KG1 (cell line): ENCODE measurements at places on chromosomes 3 and 15.

DNA sequence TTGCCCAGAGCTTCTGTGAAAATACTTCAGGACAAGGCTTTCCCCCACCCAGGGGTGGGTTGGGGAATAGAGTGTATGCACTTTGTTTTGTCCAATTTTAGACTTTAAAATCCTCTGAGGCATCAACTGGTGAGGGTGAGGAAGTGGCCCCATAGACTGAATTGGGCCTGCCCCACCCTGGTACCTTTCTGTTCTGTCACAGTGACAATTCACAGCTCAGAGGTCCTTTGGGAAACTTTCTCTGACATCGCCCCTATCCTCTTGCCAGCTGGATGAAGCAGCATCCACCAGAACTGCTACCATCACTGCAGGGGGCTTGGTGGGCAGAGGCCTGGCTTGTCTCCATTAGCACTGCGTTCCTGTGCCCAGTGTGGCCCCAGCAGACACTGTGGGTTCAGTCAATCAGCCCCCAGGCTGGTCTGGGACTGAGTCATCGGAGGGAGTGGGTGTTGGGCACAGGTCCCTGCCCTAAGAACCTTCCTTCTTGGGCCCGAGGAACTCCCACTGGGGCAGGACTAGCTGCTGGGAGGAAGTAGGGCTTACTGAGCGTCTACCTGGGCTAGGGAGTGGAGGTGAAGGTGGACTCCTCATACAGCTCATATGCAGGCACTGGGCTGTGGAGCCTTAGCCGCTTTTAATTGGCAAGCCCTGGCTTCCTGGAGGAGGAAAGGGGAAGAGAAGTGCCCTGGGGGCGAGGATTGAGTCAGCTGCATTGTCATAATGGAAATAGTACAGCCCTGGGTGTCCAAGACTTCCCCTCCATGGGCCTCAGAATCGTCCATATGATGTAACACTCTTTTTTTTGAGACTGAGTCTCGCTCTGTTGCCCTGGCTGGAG is 1.5 kb upstream of the PPM1M start:
- DNase-seq = no peak

- no peak for DNase-seq
These were observed 135.1 kb upstream of the HACD2 start for GRCh38 chr3:123719862-123720453.

DNA sequence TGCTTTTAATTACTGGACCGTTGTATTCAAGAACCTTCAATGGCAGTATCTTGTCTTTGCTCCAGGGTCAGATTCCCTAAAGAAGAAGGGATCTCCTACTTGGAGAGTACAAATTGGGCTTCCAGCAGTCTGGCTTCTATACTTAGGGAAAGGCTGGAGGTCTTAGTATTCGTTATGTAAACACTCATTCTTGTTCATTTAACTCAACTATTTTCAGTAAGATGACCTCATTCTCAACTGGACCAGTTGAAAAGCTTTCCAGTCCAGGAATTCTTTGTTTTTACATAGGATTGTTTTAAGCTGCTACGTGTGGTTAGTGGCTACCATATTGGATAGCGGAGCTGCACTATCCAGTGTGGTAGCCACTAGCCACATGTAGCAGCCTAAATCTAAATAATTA is 4.6 kb downstream of the SENP5 start:
- no peak for DNase-seq

- no peak for DNase-seq
These were observed 208.7 kb downstream of the MBNL1 start for GRCh38 chr3:152477422-152477821.

DNA sequence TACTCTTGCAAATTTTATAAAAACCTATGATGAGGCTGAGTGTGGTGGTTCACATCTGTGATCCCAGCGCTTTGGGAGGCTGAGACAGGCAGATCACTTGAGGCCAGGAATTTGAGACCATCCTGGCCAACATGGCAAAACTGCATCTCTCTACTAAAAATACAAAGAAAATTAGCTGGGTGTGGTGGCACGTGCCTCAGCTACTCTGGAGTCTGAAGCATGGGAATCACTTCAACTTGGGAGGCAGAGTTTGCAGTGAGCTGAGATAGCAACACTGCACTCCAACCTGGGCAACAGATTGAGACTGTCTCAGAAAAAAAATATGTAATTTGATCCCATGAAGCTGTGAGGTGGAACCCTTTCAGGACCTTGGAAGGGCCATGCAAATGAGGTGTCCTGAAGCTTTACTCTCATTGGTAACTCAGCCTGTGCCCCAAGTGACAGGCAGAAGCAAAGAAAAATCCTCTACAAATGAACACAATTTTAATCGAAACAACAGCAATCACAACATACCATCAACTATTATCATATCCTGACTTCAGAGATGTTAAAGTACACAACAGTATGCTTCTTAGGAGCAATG is 84.6 kb upstream of the CDV3 start:
- DNase-seq = no peak

- DNase-seq = no peak
These were observed 15.7 kb downstream of the EMC4 start for GRCh38 chr15:34240537-34240936.

- DNase-seq = no peak
These were observed 6.3 kb downstream of the GYG1 start for GRCh38 chr3:148997623-148998022.

DNA sequence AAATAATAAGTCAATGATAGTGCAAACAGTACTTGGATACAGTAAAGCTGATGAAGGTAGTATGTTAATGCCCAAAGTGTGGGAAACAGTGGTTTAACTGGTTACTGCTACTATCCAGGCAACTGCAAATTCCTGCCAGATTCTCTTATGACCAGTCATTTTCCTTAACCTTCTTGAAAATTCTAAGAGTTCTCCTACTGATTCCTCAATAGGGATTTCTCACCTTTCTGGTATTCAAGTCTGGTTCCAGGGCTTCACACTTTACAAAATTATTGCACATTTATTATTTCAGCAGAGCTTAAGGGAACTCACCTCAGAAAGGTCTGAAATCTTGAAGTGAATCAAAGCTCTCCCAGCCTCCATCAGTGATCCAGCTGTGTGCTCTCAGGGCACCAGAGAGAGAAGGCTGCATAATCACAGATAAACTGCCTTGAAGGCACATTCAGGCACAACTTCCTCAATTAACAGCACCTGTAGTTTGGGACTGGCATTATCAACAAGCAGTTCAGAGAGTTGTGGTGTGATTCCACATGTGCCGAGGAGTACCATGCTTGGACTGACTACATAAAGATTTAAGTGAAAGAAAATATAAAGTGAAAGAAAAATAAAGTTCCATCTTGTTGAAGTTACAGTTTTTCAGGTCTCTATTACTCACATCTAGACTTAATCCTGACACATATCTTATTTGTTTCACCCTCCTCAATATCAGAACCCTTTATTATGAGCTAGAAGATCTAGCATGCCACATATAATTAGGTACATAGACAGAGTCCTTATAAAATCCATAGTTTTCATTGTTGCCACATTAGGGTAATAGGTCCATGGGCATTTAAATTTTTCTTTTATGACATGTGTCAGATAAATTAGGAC is 59.5 kb upstream of the TIPARP start:
- DNase-seq = no peak

- no peak for DNase-seq
These were observed 15.5 kb upstream of the MRPS22 start for GRCh38 chr3:139328356-139328755.

- DNase-seq = no peak
These were observed 200.5 kb downstream of the GOLGA6L6 start for GRCh38 chr15:20340931-20341661.

GRCh38 chr15:91116113-91117067 is 16.3 kb downstream of the SV2B start:
- no peak for DNase-seq

GRCh38 chr3:140376136-140376889 is 301.6 kb upstream of the TRIM42 start:
- DNase-seq = no peak

DNA sequence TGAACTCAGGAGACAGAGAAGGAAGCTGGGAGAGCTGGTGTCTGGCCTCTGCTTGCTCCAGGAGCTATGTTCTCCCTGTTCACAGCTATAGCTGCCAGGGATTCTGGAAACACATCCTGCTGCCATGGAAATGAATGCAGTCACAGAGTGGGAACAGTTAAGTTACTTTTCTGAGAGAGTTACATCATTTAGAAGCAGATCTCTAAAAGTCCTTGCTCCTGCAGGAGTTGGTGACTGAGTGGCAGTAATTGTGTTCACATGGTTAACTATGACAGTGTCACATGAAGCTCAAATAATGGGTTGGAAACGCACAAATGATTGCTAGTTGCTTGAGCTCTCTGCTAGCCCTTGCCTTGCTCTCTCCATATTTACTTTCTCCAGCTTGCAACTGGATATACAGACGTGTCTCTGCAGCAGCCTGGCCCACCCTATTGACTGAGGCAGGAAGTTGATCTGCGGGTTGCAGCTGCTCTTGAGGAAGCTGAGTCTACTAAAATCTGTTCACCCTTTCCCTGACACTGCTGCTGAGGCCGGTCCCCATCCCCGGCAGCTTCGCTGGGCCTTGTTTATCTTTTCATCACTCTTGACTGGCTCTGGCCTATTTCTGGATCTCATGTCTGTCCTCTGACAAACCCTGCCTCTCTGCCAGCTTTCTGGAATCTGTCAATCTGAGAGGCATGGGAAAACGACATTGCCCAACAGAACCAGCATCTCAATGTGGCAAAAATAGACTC is 16.7 kb upstream of the ISLR start:
- DNase-seq = no peak

DNA sequence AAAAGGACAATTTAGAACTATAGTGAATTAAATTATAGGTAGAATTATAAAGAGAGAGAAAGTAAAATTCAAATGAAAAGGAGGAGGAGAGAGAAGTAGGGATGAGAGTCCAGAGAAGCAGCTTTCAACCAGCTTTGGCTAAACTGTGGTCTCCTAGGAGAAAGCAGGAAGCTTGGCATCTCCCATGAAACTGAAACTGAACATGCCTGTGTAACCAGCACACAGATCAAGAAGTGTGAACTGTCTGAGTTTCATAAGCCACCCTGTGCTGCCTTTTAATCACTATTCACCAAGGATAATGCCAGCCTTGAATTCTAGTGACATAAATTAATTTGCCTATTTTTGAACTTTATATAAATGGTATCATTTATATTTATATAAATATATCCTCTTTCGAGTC is 128.5 kb downstream of the MYRIP start:
- DNase-seq = no peak

GRCh38 chr3:33041909-33042308 is 55.0 kb downstream of the GLB1 start:
- DNase-seq = no peak

- no peak for DNase-seq
These were observed 56.5 kb upstream of the FNDC3B start for GRCh38 chr3:171982828-171983227.

DNA sequence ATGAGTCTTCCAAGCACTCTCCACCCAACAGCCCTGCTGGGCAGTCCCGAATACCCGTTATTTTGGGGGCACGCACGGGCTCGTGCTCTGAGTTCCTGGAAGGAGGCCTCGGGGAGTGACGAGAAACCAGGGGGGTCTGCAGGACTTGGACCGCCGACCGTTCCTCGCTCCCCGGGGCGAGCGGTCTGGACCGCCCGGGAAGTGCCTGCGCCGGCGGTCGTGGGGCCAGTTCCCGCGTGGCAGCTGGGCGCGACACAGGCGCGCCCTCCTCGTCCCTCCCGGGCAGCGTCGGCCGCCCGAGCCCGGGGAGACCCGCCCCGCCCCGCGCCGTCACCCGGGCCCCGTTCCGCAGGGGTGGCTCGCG is 387 bp downstream of the GNB4 start:
- no peak for DNase-seq

DNA sequence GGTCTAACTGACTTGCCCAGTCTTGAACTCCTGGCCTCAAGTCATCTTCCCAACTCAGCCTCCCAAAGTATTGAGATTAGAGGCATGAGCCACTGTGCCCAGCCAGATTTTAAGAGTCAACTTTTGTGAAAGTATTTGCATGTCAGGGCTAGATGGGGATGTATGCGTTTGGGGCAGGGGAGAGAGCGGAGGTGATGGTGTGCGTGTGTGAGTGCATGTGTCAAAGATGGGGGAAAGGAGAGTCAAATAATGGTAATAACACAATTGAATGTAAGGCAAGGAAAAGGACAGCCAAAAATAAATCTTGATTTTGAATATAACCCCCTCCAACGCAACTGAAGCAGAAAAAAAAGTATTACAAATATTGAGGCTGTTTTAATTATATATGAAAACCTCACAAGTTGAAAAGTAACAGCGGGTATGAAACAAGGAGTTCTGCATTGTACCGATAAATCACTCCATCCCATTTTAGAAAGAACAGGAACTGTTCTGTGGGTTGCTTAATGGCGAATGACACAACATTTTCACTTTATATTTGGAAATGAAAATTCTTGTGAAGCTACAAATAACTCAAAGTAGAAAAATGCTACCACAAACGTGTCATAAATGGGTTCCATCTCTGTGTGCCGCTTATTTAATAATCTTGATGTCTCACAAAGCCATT is 29.9 kb upstream of the LDHAL6B start:
- DNase-seq = no peak

DNA sequence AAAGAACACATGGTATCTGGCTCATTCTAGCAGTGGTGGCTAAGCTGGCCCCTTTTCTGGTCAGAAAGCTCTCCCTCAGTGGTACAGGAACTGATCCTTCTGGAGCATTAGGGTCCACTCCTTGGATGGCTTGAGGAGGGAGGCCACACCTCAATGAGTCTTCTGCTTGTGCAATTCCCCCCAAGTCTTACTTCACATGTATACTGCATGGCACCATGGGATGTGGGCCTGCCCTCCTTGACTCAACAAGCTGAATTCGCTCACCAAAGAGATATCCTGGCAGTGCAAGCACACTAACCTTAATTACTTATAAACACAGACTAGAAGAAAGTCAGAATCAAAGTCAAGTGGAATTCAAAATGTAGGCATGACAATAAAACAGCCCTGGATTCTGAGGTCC is 133.8 kb upstream of the SLC2A2 start:
- no peak for DNase-seq

DNA sequence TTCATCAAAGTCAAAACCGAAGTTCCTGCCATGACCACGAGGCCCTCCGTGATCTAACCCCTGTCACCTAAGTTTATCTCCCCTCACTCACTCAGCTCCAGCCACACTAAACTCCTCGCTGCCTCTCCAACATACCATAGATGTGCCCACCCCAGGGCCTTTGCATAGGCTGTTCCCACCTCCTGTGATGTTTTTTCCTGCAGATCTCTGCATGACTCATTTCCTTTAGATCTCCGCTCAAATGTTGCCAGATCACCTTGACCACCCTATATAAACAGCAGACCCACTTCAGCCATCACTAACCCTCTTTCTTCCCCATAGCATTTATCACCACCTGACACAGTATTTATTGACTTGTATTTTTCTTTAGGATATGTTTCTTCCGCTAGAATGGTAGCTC is 58.5 kb downstream of the HRH1 start:
- DNase-seq = no peak

- DNase-seq = no peak
These were observed 392.3 kb upstream of the TPRG1 start for GRCh38 chr3:188779281-188779980.
